ENCODE measurements at places on chromosomes 7 and 10.
A peak's percentile ranks its signal among the peaks of the same experiment; 100 is the strongest.

GRCh38 chr10:42973411-42973810 is 103.5 kb upstream of the RET start:
- no peak for DNase-seq

- peak; percentile 27 for DNase-seq
These were observed 42.9 kb upstream of the SAMD8 start for GRCh38 chr10:75068523-75068922.

DNA sequence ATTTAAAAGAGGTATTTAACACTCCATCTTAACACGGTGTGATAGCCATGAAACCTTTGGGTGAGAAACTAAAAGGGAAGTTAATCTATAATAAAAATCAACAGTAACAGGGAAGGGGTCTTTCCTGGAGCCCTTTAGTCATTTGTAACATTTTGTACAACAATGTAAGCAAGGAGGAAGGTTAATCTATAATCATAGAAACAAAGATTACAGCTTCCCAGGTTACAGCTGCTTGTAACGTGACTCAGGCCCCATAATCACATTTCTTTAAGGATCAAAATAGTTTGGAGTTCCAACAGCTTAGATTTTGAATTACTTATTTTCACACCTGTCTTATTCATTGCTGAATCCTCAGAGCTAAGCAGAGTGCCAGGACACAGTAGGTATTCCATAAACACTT is 17.9 kb upstream of the CC2D2B start:
- no peak for DNase-seq

GRCh38 chr10:129411772-129412171 is 55.3 kb upstream of the MGMT start:
- DNase-seq = no peak

DNA sequence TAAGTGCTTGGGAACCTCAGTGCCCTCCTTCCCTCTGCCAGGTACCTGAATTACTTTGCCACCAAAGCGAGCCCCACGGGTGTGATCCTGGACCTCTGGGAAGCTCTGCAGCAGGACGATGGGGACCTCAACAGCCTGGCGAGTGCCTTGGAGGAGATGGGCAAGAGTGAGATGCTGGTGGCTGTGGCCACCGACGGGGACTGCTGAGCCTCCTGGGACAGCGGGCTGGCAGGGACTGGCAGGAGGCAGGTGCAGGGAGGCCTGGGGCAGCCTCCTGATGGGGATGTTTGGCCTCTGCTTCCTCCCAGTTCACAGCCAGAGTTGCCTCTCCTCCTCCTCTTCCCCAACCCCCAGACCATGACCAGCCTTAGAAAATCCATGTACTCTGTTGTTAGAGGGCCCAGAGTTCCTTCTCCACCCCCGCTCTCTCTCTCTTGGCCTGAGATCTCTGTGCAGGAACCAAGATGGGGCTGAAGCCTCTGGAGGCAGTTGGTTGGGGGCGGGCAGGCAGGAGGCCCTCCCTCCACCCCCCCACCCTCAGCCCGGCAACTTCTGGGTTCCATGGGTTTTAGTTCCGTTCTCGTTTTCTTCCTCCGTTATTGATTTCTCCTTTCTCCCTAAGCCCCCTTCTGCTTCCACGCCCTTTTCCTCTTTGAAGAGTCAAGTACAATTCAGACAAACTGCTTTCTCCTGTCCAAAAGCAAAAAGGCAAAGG is 19.8 kb upstream of the SLC29A3 start:
- no peak for DNase-seq

- DNase-seq = no peak
These were observed 1057.5 kb downstream of the NRG3 start for GRCh38 chr10:82932451-82932850.

- peak; percentile 60 for DNase-seq
These were observed 7.1 kb upstream of the AMZ1 start for GRCh38 chr7:2680792-2681490.

DNA sequence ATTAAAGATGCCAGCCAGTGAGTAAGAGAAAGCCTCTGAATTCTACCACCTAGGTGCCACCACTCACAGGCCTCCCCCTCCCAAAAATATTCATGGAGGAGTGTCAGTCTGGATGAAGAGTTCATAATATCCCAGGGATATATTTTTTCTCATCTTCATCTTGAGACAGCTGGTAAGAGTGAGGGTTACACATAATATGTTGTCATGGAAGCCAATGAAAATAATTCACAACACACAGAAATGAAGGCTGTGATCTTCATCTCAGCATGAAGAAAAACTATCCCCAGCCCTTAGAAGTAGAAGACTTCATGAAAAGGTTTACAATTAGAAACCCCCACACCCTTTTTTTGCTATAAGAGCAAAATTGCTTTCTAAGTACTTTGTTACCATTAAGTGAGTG is 175.6 kb downstream of the DNAH11 start:
- no peak for DNase-seq

GRCh38 chr7:31373337-31374289 is 33.1 kb upstream of the NEUROD6 start:
- peak; percentile 41 for DNase-seq

- DNase-seq = no peak
These were observed 33.2 kb upstream of the HABP2 start for GRCh38 chr10:113519681-113520115.

- no peak for DNase-seq
These were observed 8.8 kb downstream of the ZFAND2A start for GRCh38 chr7:1151156-1151555.

DNA sequence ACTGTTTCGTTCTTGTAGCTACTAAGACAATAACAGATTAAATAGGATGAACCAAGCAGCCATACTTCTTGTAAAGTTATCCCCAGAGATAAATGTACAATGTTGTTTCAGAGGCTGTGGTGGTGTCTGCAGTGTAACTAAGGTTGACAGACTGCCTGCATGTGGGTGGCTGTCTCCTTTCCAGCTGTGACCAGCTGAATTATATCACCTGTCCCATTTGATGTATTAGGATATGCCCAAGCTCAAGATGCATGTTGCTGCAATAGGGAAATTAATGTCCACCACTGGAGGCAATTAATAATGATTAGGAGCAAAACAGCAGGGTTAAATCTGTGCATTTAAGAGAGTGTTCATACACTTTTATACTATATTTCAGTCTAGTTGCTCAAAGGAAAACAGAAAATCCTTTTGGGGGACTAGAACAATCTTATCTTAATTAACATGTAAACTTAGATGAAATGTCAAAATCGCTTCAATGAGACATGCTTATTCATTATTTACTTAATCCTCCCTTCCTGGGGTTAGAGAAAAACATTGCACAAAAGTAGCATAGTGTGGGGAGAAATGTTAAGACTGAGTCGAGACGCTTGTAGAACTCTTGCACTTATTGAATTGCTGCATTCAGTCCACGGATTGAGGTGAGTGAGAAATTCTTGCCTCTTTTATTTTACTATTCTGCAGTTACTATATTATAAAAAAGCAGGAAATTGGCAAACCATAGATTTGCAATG is 269.0 kb downstream of the SNX10 start:
- no peak for DNase-seq

- no peak for DNase-seq
These were observed 40.3 kb upstream of the KAT6B start for GRCh38 chr10:74786126-74786525.

- DNase-seq = no peak
These were observed 11.4 kb downstream of the BHLHA15 start for GRCh38 chr7:98222533-98223195.

GRCh38 chr7:2163600-2164555 is 68.9 kb downstream of the MAD1L1 start:
- no peak for DNase-seq

- no peak for DNase-seq
These were observed 63.7 kb downstream of the TRUB1 start for GRCh38 chr10:115001506-115002381.

DNA sequence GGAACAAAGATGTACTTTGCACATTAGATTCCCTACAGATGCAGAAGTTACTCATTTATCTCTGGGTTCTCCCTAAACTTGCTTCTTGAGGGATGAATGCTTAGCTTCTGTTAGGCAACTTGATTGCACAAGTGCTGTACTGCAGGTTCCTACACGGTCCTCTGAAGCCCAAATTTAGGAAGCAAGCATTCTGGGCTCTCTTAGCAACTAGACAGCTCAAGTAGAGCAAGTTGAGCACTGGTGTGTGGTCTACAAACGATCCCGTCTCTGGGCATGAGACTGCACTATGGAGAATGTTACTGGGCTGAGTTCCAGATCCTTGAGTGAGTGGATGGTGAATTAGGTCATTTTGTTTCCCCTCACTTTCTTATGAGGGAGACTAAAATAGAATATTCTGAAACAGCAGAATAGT is 14.3 kb downstream of the SEMA3D start:
- DNase-seq = peak; percentile 34

- no peak for DNase-seq
These were observed 117.2 kb downstream of the CLEC2L start for GRCh38 chr7:139640681-139641080.

DNA sequence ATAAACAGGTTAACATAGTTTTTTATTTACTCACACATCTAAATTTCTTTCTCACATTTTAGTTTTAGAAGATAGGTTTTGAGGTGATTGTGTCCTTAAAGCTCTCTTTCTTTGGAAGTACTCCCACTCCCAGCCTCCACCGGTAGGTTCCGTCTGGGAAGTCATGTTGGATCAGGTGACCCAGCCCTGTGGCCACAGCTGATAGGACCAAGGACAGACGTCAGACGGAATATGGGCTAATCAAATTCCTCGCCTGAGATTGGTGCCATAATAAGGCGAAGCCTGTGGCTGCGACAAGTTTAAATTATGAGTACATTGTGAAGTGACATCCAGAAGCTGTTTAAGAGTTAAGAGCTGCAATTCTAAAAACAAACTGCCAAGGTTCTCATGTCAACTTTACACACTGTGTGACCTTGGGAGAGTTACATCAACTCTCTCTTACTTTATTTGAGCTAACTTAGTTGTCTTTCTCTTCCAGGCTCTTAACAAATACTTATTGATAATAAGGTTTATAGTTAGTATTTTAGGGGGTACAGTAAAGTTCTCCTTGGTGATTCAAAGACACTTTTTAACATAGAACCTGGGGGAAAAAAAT is 133.6 kb downstream of the NPY start:
- DNase-seq = no peak

DNA sequence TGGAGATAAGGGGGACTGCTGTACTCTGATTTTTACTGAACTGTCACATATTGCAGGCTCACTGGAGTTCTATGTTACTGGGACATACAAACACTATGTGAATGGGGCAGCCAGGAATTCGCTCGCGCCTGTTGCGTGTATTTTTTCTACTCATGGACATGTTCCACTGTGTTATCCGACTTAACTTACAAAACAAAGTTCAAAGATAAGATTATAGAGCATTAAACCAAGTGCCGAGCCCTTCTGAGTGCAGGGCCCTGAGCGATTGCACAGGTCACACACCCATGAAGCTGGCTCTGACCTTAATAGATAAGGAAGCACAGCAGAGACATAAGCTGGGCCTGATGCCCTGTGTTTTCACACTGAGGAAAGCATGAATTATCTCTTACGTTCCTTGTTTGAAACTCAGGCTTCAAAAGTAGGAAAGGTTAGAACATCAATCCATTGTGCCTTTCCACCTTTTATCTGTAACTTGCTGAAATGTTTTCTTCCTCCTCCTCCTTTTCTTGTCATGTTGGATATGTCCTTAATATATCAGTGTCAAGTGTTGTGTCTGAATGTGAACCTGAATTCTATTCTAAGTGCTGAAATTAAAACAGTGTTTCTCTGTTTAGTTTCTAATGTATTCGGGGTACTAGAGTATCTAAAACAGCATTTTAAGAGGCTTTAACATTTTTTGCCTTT is 273.8 kb downstream of the AUTS2 start:
- peak; percentile 85 for DNase-seq

DNA sequence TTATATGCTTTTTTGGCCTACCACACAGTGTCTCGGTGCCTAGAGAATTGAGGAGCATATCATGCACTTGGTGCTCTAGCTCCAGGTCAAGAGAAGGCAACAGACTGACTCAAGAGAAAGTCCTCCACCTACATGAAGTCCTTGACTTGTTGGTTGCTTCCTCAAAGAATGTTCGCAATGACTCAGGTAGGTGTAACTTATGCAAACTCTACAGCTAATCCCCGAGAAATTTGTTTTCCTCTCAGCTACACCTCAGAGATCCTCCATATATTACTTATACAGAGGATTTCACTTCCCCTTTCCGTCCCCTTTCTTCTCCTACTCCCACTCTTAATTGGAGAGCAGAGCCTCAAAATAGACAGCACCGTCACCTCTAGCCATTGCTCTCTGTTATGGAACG is 1013.1 kb downstream of the KCNMA1 start:
- no peak for DNase-seq

DNA sequence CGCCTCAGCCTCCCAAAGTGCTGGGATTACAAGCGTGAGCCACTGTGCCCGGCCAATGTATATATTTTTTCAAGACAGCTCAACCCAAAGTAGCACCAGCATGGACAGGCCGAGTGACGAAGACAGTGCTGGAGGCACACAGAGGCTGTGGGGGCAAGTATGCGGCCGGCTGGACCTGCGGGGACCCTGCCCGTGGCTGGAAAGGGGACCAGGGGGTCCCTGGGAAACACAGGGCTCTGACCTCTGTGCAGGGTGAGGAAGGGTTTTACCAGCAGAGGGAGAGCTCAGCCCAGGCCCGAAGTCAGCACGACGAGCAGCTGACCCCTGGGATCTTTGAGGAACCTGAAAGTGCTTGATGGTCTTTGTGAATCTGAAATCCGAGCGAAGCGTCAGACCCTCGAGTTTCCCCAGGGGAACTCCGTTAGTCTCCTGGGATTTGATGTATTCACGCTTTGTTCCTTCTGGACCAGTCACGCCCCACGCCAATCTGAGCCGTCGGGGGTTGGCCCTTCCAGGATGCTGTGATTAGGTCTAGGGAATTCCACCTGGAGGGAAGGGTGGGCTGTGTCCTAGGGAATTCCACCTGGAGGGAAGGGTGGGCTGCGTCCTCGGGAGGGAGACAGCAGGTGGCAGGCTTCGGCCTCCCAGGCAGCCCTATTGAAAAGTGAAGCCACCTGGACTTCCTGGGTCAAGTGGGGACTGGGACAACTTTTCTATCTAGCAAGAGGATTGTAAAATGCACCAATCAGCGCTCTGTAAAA is 10.9 kb upstream of the ZFAND2A start:
- DNase-seq = no peak

DNA sequence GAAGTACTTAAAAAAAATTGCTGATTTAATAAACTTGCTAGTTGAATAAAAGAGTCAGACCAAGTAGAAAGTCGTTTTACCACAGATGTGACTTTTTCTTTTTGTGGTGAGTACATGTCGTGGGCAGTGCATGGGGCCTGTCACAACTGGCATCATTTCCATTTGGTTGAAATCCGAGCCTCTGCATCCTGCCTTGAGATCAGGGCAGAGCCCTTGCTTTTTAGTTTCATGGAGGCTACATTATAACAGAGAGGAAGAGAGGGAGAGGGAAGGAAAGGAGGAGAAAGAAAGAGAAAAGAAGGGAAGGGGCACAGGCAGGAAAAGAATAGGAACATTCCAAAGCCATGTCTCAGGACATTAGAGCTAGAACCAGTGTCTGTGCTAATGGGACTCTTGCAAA is 20.4 kb upstream of the INSYN2A start:
- no peak for DNase-seq

GRCh38 chr7:110779339-110779738 is 311.6 kb upstream of the LRRN3 start:
- no peak for DNase-seq

- DNase-seq = no peak
These were observed 80.4 kb downstream of the HIP1 start for GRCh38 chr7:75658369-75658768.

- DNase-seq = no peak
These were observed 10.7 kb downstream of the C10orf90 start for GRCh38 chr10:126659750-126660149.

- no peak for DNase-seq
These were observed 353.6 kb downstream of the CRPPA start for GRCh38 chr7:16067711-16068110.

- DNase-seq = peak; percentile 95
These were observed 70.3 kb upstream of the KMT2E start for GRCh38 chr7:104943502-104944343.
